Bone marrow (tissue), 2 donors: ENCODE measurements at places on chromosomes 3 and 15.

- DNase-seq = no peak
Measured at GRCh38 chr3:108412121-108412750, 98.2 kb downstream of the MYH15 start.

GRCh38 chr3:111610612-111611054 lies 15.5 kb upstream of the ZBED2 start:
- DNase-seq = no peak

- DNase-seq = no peak
Measured at GRCh38 chr15:79478108-79478507, 46.0 kb downstream of the MINAR1 start.

DNA sequence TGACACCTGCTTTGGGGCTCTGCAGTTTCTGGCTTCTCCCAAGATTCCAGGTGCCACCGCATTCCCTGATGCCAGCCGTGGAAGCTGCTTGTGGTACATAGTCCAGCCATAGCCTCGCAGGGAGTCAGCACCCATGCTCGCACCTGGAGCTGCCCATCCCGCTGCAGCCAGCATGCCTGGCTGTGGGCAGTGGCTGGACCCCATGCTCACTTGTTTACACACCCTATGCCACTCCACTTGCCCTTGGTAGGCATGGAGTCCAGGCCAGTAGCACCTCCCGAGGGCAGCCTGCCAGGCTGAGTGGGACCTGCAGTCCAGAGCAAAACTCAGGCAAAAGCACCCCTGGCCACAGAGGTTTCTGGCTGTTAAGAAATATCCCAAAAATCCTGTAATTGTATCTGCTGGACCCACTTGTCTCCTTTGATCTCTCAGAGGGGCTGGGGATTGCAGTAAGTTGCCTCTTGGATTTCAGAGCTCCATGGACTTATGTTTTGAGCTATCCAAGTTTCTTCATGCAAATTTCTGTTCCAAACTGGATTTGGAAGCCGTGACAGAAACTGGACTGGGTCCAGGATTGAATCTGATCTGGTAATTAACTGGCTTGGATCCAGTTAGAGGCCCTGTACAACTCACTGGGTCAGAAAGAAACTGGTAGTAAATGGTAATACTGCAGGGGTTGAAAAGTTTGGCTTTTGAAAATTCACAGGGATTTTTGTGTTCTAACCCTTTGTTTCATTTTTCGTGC lies 149.3 kb downstream of the FMN1 start:
- no peak for DNase-seq

DNA sequence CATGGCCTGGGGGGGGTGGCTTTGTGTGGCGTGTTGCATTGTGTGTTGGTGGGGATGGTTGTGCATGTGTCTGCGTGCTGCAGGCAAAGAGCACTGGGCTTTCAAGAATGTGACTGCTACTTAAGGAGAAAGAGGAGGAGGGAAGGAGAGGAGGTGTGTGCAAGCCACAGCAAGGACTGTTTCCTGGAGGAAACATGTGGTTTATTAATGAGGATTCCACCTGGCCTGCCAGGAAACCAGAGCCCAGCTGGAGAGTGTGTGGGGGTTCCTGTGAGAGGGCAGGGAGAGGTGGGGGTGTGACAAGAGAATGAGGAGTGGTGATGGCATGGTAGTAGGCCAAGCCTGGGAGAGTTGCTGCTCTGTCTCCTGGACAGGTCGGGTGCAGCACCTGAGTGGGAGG lies 258.1 kb upstream of the ROPN1 start:
- no peak for DNase-seq

- DNase-seq = no peak
Measured at GRCh38 chr3:12869035-12869621, 27.8 kb upstream of the RPL32 start.
